Upper lobe of left lung (tissue), 6 donors: ENCODE measurements at places on chromosomes 6 and 20. TPM values are rescaled to one million over a fixed set of nuclear protein-coding genes. Genes with fewer than 3 reads are reported as not detected.

BMP7 gene
- 4.0 TPM for total RNA-seq

C6orf141 gene
- total RNA-seq, result 2.6 TPM

ARFGEF3 gene
- total RNA-seq, result 52.7 TPM

FKBP1A gene
- 255 TPM for total RNA-seq

CTNNBL1 gene
- total RNA-seq, result 27.7 TPM

KIF6 gene
- 7.9 TPM for total RNA-seq

- DNase-seq, result peak; percentile 86
- peak within 1 kb of the TSS; percentile 67 for H3K27ac ChIP-seq
- no peaks in the 10 kb centered on the region for H3K36me3 ChIP-seq
Measured at GRCh38 chr6:24494821-24495795, at the start of gene ALDH5A1. ALDH5A1 (plus strand) TSS chr6:24494969; CDS start chr6:24494997, 28 bp downstream.

GRCh38 chr20:62374331-62375152 is 7.4 kb upstream of the LAMA5 start:
- DNase-seq, result peak; percentile 52
- no peaks in the 10 kb centered on the region for H3K27me3 ChIP-seq
- peak overlapping the region; percentile 64 for H3K27ac ChIP-seq
- no peaks in the 10 kb centered on the region for H3K36me3 ChIP-seq
- no peak overlapping the region for H3K4me3 ChIP-seq
- peaks cover 73% of the 10 kb centered on the region for H3K4me1 ChIP-seq

DNA sequence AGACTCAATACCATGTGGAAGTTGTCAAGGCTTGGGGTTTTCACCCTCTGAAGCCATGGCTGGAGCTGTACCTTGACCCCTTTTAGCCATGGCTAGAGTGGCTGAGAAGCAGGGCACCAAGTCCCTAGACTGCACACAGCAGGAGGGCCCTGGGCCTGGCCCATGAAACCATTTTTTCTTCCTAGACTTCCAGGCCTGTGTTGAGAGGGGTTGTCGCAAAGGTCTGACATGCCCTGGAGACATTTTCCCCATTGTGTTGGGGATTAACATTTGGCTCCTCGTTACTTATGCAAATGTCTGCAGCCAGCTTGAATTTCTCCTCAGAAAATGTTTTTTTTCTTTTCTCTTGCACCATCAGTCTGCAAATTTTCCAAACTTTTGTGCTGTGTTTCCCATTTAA is 196.4 kb downstream of the SLC16A10 start:
- H3K4me3 ChIP-seq, result no peak overlapping the region
- no peaks in the 10 kb centered on the region for H3K27me3 ChIP-seq
- no peaks in the 10 kb centered on the region for H3K4me1 ChIP-seq
- no peak for DNase-seq

- no peak overlapping the region for H3K27ac ChIP-seq
- H3K4me1 ChIP-seq, result no peaks in the 10 kb centered on the region
- no peaks in the 10 kb centered on the region for H3K36me3 ChIP-seq
Measured at GRCh38 chr6:125432963-125433362, 131.2 kb upstream of the HDDC2 start.

GRCh38 chr6:79872986-79873385 is 74.4 kb downstream of the ELOVL4 start:
- H3K4me3 ChIP-seq, result no peak overlapping the region
- H3K27me3 ChIP-seq, result no peaks in the 10 kb centered on the region
- peaks cover 5% of the 10 kb centered on the region for H3K4me1 ChIP-seq
- no peak overlapping the region for H3K27ac ChIP-seq
- no peaks in the 10 kb centered on the region for H3K36me3 ChIP-seq
- DNase-seq, result no peak

GRCh38 chr6:116876635-116877611 is at the start of gene RFX6:
RFX6 (plus strand) TSS chr6:116877242; CDS start chr6:116877276, 34 bp downstream.
- DNase-seq, result no peak
- peaks cover 12% of the 10 kb centered on the region for H3K27me3 ChIP-seq
- no peak within 1 kb of the TSS for H3K27ac ChIP-seq
- peak within 1 kb of the TSS; percentile 44 for H3K4me3 ChIP-seq
- H3K4me1 ChIP-seq, result peaks cover 14% of the 10 kb centered on the region
- H3K36me3 ChIP-seq, result no peaks in the 10 kb centered on the region

DNA sequence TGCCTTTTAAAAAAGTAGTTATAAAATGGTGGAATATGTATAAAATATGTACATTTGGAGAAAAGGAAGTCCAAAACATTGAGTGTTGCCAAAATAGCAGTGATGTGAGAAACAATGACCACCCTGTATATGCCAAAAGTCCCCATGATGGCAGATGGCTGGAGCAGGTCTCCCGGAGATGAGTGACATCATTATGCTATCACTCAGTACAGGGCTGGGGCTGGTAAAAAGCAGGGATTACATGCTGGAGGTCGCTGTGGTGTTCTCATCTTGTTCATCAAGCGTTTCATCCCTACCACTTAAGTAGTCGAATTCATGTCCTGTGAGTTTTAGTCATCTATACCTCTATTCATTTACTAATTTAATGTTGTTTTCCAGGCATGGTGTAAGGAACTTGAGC is 315.3 kb upstream of the SLC35B3 start:
- H3K4me3 ChIP-seq, result no peak overlapping the region
- DNase-seq, result no peak
- no peak overlapping the region for H3K27ac ChIP-seq
- no peaks in the 10 kb centered on the region for H3K36me3 ChIP-seq

DNA sequence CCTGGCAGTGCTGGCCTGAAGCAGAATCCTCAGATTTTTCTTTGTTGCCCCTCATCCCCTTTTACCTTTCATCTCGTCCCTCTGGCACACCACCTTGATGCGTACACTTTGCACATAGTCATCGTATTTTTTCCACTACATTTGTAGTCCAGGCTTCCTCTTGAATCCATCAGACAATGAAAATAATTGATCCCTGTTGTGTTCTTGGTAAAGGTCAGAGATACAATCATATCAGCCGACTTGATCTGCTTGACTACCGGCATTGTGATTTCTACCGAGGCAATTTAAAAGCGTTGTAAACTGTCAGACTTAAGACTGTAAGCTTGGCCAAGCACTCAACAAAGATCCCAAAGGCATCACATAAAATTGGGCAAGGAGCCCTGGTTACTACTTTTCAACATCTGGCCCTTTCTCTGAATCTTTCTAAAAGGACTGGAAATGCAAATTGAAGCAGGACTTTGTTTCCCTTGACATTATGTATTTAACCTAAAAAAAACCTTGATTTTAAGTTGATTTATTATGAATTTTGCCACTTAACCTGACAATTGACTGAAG is 512.6 kb downstream of the LMBRD1 start:
- H3K27ac ChIP-seq, result no peak overlapping the region
- no peaks in the 10 kb centered on the region for H3K27me3 ChIP-seq
- no peaks in the 10 kb centered on the region for H3K4me1 ChIP-seq
- H3K36me3 ChIP-seq, result no peaks in the 10 kb centered on the region
- H3K4me3 ChIP-seq, result no peak overlapping the region

DNA sequence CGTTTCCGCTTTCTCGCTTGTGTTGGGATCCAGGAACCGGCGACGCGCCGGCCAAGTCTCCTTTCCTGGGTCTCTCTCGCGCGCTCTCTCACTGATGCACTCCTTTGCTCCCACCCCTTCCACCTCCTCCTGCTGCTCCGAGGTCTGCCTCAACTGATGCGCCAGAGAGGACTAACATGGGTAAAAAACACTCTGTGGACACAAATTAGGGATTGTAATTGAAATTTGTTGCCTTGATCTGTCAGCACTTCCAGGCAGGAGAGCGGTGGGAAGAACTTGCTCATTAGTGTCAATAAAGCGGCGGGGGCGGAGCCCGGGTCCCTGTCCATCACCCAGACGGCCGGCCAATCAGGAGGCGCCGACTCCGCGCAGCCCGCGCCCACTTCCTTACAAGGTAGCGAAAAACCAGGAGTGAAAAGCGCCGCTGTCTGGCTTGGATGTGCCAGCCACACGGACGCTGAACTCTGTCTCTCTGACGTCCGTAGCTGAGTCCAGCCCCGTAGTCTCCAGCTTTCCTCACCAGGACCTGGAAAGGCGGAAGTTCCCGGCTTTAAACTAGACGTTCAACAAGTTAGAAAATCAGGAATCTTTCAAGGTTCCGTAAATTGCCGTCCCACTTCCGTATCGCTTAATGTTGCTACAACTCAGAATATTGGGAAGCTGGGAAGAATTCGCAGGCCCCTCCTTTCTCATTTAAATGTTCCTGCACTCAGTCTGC is at the start of gene TBX18:
Gene TBX18 (minus strand): TSS at position 267 of the 718 bp plus-strand sequence. CDS start 417 bp downstream, outside the sequence.
- H3K27ac ChIP-seq, result peak within 1 kb of the TSS; percentile 4
- H3K27me3 ChIP-seq, result peaks cover 64% of the 10 kb centered on the region
- H3K4me3 ChIP-seq, result peak within 1 kb of the TSS; percentile 25
- DNase-seq, result peak; percentile 90

- no peaks in the 10 kb centered on the region for H3K36me3 ChIP-seq
- no peak overlapping the region for H3K27ac ChIP-seq
- H3K27me3 ChIP-seq, result no peaks in the 10 kb centered on the region
- H3K4me1 ChIP-seq, result no peaks in the 10 kb centered on the region
- H3K4me3 ChIP-seq, result no peak overlapping the region
Measured at GRCh38 chr6:70221715-70222438, 81.0 kb downstream of the COL9A1 start.

DNA sequence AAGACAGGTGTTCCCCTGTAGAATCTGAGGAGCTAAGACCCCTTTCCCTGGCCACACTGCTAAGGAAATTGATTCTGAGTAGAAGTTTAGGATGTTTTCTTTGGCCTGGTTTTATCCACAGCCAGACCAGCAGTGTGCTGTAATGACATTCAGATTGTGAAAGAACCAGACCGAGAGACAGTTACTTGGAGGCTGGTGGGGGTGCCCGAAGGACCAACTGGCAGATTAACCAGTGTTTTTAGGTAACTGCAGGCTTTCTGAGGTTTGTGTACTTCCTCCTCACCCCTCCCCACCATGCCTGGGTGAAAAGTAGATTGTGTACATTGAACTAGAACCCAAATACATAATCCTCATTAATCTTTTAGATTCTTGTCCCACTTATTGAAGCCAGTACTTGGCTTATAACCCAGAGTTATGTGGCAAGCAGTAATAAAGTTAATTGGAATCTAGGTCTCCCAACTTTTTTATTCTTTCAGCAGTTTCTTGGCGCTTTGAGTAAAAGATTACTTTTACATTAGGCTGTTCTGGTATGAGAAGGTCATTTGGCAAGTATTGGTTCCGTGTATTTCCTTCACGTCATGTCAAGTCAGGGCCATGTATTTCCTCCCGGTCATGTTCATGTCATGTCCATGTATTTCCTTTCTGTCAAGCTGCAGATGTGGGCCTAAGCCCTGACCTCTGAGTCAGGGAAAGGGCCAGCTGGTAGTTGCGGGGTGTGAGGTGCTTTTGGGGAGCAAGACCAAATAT is 93.7 kb downstream of the TCP11 start:
- peak overlapping the region; percentile 85 for H3K27ac ChIP-seq
- H3K27me3 ChIP-seq, result no peaks in the 10 kb centered on the region
- peaks cover 89% of the 10 kb centered on the region for H3K4me1 ChIP-seq
- DNase-seq, result no peak
- H3K4me3 ChIP-seq, result no peak overlapping the region

GRCh38 chr6:79170959-79171358 is 63.5 kb downstream of the HMGN3 start:
- no peak overlapping the region for H3K27ac ChIP-seq
- no peak overlapping the region for H3K4me3 ChIP-seq
- H3K36me3 ChIP-seq, result no peaks in the 10 kb centered on the region
- H3K4me1 ChIP-seq, result no peaks in the 10 kb centered on the region

DNA sequence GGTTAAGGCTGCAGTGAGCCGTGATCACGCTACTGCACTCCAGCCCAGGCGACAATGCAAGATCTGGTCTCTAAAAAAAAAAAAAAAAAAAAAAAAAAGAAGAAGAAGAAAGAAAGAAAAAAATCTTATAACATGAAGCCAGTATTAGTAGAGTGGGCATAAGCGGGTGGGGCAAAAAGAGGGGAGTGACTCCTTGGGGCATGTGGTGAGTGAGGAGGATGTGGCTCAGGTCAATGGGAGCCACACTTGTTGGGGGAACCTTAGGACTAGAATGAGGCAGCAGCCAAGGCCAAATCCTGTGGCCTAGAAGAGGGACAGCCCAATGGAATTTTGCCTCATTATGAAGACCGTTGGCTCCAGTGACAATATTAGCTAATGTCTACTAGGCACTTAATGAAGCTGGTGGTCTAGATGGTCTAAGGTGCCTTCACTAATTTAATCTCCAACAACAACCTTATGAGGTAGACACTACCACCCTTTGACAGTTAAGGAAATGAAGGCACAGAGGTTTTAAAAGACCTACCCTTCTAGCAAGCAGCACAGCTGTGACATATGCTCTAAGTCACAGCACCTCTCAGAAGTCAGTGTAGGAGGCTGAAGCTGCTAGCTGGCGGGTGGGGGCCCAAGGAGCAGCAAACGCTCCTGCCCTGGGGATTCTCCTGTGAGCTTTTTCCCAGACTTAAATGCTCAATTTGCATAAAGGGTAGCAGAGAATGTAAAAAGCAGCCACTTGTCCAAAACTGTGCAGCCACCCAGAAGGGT is 23.6 kb upstream of the ARMC12 start:
- no peak overlapping the region for H3K27ac ChIP-seq
- no peaks in the 10 kb centered on the region for H3K27me3 ChIP-seq
- no peaks in the 10 kb centered on the region for H3K36me3 ChIP-seq
- peaks cover 9% of the 10 kb centered on the region for H3K4me1 ChIP-seq
- no peak overlapping the region for H3K4me3 ChIP-seq
- no peak for DNase-seq

DNA sequence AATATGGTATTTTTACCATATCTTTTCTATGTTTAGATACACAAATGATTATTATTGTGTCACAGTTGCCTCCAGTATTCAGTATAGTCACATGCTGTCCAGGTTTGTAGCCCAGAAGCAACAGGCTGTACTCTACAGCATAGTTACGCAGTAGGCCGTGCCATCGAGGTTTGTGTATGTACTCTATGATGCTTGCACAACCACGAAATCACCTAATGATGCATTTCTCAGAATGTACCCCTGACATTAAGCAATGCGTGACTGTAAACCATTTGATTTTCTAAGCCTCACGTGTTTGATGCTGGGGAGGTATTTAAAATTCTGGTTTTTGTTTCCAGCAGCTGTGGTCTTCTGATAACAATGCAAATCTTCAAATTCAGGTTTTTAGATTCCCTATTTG is 207.6 kb downstream of the UST start:
- H3K4me1 ChIP-seq, result no peaks in the 10 kb centered on the region
- no peak overlapping the region for H3K27ac ChIP-seq
- H3K27me3 ChIP-seq, result no peaks in the 10 kb centered on the region
- no peak overlapping the region for H3K4me3 ChIP-seq

- no peaks in the 10 kb centered on the region for H3K27me3 ChIP-seq
- H3K36me3 ChIP-seq, result no peaks in the 10 kb centered on the region
- no peak overlapping the region for H3K27ac ChIP-seq
Measured at GRCh38 chr6:95581073-95581472, 3.7 kb downstream of the MANEA start.

GRCh38 chr6:92559611-92560010 is 859.7 kb downstream of the EPHA7 start:
- no peak overlapping the region for H3K27ac ChIP-seq
- no peak for DNase-seq
- no peaks in the 10 kb centered on the region for H3K4me1 ChIP-seq
- H3K36me3 ChIP-seq, result no peaks in the 10 kb centered on the region
- H3K27me3 ChIP-seq, result no peaks in the 10 kb centered on the region
